Eye (tissue), 1 donor: ENCODE measurements at places on chromosomes 6 and 20.
A peak's percentile ranks its signal among the peaks of the same experiment; 100 is the strongest.

GRCh38 chr6:96469312-96469711 is 52.3 kb upstream of the UFL1 start:
- DNase-seq, result no peak

GRCh38 chr6:37536491-37537190 is 36.9 kb upstream of the CCDC167 start:
- peak; percentile 63 for DNase-seq

- no peak for DNase-seq
Observed at GRCh38 chr20:22611636-22612035, 27.3 kb upstream of the FOXA2 start.

DNA sequence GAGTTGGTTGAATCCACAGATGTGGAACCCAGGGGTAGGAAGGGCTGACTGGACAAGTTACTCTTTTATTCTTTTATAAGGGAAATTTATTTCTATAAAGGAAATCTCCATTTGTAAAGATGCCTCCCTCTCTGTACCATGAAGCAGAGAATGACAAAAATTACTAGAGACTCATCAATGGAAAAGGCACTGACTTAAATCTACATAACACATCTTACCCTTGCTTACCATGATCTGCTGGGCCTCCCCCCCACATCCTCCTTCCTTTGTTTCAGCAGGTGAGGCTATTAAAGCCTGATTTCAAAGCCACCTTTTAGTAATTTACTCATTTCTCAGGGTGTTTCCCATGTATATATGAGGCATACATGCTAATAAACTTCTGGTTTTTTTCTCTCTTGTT is 130.2 kb upstream of the HDDC2 start:
- no peak for DNase-seq

DNA sequence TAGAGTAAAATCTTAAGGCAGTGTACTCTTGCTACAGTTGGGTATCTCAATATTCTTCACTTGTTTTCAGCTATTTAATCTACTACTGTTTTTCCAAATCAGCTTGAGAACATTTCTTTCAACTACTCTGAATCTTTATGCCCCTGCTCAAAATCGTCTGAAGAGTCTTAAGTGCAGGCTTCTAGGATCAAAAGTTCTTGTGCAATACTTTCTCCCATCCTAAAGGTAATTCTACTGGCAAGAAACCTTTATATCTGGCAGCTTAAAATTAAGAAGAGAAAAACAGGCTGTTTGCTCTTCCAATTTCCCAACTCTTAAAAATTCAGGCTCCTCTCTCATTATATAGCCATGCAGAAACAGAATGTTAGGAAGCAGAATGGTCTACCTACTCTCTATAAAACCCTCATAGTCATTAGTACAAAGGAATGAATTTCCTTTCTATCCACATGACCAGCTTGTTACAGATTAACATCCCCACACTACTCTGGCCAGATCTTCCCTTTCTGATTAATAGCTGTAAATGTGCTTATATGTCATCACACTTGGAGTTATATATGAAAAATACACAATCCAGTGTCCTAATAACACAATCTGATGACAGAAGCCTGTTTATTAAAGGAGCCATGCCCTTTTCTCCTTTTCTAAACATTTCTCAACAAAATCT is 122.2 kb upstream of the FAM184A start:
- no peak for DNase-seq

DNA sequence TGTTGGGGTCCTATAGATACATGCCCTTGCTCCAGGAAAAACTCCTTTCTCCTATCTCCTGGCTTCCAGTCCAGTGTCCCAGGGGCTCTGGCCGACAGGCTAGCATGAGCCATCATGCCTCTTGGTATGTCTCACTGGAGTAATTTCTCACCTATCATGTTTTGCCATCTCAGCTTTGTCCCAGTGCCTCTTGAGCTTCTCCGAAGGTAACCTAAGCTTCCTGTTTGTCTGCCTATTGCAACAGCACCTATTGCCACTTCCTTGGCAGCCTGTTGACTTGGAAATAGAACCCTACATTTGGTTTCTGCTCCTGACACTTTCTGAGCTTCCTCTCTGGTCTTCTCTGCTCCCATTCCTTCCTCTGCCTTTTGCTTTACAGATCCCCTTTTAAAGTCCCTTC is 197.7 kb downstream of the KCNQ5 start:
- no peak for DNase-seq
